Posterior vena cava (tissue), 2 donors: ENCODE measurements at places on chromosomes 2 and 18.

DNA sequence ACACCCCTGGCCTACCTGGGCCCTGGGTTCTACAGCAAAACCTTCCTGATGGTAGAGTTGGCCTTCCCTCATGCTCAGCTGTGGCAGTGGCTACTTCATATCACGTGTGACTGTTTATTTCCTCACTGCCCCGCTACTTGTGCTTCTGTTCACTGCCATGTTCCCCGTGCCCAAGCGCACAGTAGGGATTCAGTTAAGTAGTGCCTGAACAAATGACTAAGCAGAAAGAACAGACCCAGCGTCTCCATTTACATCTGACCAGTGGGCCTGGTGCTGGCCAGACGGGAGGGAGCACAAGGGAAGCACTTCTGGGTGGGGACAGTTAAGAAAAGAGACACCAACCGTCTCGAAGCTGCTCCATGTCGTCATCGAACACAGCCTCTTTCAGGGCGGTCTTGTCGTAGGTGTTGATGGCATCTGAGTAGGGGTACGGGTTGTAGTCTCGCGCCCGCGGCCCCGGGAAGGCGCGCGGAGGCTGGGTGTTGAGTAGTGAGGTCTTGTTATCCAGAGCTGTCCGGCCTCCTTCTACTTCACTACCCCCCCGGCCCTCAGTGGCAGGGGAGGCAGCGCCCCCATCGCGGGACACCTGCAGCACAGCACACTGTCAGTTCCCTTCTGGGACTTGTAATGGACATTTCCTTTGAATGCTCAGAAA is 82.4 kb upstream of the TFCP2L1 start:
- DNase-seq: no peak

DNA sequence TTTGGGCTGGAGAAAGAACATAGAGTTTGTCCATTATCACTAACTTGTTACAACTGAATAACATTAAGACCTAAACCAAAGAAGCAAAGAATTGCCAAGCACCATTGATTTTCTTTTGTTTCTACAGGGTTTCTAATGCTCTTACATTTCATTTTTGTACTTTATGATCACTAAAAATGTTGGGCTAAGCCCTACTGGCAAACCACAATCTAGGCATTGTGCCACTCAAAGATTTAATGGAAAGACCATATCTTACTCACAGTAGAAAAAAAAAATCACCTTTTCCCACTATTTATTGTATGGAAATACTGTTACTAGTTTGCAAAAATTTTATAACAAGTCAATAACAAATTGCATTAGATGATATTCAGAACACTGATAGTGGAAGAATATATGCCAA is 447.4 kb upstream of the PKDCC start:
- no peak for DNase-seq

DNA sequence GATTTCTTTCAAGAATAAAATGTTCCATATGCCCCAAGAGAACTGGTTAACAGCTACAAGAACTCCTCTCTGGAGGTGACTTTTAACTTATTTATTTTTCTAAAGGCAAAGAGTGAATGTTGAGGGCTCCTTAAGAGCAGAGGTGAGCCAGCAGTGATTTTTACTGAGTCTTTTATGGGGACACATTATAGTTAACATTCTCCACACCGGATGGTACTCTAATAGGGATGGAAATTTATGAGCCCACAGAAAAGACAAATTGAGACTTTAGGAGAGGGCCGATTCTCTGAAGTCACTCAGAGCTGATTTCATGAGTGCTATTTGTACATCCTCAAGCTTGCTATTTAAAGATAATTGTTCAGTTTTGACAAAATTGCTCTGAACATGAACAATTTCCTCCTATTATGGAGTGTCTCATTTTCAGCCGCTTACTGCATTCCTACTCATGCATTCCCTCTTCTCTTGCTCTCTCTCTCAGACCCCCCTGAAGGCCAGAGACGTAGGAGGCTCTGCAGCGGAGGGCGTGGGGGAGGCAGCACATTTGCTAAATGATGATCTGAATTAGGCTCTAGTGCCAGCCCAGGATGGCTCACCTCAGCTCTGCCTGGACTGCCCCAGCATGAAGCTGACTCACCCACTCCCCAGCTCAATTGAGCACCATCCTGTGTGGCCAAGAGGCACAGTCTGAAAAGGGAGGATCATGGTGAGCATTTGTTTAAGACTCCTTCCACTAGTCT is 5.9 kb upstream of the RPL37A start:
- DNase-seq: no peak

- DNase-seq: peak; percentile 49
Measured at GRCh38 chr2:238090887-238091286, 9.3 kb upstream of the ESPNL start.

GRCh38 chr2:28102455-28102874 is 211.9 kb downstream of the BABAM2 start:
- no peak for DNase-seq

- peak; percentile 56 for DNase-seq
Measured at GRCh38 chr2:86055314-86055713, 50.4 kb downstream of the POLR1A start.

GRCh38 chr18:63433334-63433866 is 11.1 kb upstream of the VPS4B start:
- DNase-seq: no peak

DNA sequence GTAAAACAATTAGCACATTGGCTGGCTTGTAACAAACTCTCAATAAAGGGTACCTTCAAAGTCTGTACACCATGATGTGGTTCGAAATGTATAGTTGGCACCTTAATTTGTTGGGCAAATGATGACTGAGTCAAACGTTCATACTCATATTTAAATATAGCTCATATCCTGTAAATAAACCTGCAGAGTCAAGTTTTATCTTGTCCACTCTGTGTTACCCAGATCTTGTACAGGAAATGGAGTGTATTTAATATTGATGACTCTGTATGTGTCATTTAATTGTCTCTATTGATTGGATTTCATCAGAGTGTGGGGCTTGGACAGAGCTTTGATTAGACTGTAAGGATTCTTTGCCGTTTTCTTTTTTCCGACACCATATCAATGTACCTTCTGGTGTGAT is 805.6 kb upstream of the ZEB2 start:
- DNase-seq: no peak
